Testis (tissue), 5 donors: ENCODE measurements at places on chromosomes 7 and 10. TPM values are rescaled to one million over a fixed set of nuclear protein-coding genes. Genes with fewer than 3 reads are reported as not detected.

GRCh38 chr7:25855854-25856782 lies 295.9 kb upstream of the NFE2L3 start:
- peak; percentile 17 for DNase-seq

DNA sequence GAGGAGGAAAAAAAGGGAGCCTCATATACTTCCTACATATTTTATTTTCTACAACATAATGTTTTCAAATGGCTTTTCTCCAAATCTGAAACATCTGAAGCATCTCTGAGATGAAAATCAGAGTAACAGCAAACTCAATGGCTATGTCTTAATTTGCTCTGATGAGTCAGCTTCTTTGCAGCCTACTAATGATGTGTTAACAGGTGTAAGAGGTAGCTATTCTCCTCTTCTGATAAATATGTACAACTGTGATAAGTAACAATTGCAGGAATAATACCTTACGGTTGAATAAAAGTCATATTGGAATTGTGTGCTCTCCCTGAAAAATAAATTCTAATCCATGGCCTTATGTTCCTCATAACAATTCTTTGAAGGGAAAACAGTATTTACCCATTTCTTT lies 45.2 kb downstream of the GNAT3 start:
- no peak for DNase-seq

- DNase-seq: peak; percentile 13
These were observed 11.0 kb upstream of the ZNF22 start for GRCh38 chr10:44989597-44990301.

DNA sequence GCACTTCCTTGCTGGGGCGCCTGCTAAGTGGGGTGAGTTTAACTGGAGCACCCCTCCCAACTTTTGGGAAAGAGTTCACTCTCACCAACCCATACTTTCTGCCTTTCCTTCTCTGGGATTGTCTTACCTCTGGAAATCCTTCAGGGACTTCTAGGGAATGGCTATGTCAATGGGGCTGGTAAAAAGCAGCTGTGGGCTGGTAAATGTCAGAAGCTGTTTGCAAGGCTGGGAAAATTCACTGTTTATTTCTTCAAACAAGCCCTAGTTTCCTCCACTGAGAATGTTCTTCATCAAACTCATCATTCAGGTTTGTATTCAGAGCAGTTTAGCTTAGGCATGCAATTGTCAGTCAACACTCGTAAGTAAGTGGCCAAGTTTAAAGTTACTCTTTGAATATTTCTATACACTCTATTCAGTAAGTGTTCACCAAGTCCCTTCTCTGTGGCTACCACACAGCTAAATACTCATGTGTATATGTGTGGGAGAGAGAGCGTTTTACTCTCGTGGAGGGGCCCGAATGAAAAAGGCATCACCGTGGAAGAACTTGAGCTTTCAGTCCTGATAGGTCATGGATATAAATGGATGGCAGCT lies 654.8 kb downstream of the LRMDA start:
- no peak for DNase-seq

The MOGAT3 gene
- polyA plus RNA-seq: not detected

- no peak for DNase-seq
These were observed 13.7 kb downstream of the BPGM start for GRCh38 chr7:134660242-134660785.

DNA sequence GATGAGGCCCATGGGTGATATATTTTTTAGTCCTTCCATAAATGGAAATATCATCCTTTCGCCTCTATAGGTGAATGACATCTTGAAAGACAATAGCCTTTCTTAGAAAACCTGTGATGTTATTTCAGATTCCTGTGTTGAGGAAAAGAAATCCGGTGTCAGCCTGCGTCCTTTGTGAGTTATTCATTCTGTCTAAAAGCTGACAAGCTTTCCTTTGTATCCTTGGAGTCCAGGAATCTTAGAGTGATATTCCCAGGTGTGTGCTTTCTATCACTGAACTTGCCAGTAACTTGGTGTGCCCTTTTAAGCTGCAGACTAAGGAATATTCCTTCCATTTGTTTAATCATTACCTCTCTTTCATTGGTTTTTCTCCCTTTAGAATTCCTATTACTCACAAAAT lies 41.0 kb downstream of the EVX1 start:
- no peak for DNase-seq

The NCF1 gene
- 8.3 TPM for polyA plus RNA-seq

DNA sequence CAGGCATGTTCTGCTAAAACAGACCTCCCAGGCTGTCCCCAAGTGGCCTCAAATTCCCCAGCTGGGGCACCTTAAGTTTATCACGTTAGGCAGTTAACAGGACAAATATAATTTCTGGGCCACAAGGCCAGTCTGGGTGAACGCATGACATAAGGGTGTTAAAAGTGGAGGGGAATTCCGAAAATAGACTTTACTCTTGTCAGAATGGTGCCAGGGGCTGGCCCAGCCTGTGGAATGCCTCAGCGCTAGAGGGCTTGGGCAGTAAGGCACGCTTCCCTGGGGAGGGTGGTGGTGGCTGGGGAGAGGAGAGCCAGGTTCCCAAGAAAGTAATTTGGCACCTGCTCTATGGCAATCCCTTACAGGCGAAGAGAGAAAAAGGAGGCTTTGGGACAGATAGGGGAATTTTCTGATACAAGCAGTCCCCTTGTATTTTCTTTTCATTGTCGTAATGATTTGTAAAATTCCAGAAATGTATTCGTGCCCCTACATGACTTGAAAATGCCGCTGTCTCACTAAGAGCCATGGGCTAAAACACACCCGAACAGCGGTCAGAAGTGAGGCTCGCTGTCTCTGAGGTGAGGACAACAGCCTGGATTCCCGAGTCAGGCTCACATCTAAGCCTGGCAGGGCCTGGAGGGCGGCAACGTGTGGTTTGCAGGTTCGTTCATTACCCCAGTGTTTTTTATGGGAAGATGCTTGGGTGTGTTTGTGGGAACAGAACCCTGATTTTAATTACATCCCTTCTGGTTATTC lies 463.2 kb upstream of the GALNT17 start:
- no peak for DNase-seq

DNA sequence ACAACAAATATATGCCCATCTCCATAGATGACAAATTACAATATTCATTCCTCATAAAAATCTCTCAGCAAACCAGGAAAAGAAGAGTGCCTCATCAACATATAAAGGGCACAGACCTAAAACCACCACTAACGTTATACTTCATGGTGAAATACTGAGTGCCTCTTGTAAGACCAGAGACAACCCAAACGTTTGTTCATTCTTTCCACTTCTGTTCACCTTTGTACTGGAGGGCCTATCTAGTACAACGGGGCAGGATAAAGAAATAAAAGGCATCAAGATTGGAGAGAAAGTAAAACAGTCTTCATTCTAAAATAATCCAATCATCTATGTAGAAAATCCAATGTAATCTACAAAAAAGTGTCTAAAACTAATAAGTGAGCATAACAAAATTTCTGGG lies 79.1 kb downstream of the LARP4B start:
- DNase-seq: no peak

The HPS1 gene
- polyA plus RNA-seq: 59.4 TPM

The PNLIPRP2 gene
- polyA plus RNA-seq: 0.61 TPM

DNA sequence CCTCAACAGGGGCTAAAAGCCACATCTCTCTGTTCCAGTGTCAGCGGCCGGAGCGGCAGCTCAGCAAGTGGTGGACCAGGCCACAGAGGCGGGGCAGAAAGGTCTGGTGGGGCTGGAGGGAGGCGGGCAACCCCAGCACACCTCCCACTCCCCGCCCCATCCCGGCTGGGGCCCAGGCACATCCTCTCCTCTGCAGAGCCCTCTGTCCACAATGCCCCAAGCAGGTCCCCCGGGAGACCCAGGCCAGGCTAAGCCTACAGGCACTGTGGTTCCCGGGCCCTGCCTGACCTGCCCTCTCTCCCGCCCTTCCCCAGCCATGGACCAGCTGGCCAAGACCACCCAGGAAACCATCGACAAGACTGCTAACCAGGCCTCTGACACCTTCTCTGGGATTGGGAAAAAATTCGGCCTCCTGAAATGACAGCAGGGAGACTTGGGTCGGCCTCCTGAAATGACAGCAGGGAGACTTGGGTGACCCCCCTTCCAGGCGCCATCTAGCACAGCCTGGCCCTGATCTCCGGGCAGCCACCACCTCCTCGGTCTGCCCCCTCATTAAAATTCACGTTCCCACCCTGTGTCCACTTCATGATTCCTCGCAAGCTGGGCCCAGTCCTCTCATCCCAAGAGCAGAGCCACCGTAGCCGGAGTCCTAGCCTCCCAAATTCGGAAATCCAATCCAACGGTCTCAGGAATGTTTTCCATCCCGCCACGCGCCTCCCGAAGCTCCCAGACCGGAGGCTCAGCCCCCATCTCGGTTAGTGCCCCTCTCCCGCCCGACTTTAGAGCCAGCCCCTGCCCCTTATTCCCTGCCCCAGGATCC lies 2.1 kb downstream of the ADIRF start:
- DNase-seq: peak; percentile 80
